Stimulated activated CD8-positive, alpha-beta memory T cell treated with anti-CD3 and anti-CD28 coated beads, Interleukin-7, amount 100 ng/mL, for 1 hour (primary cell): ENCODE measurements at places on chromosomes 7 and 10.

DNA sequence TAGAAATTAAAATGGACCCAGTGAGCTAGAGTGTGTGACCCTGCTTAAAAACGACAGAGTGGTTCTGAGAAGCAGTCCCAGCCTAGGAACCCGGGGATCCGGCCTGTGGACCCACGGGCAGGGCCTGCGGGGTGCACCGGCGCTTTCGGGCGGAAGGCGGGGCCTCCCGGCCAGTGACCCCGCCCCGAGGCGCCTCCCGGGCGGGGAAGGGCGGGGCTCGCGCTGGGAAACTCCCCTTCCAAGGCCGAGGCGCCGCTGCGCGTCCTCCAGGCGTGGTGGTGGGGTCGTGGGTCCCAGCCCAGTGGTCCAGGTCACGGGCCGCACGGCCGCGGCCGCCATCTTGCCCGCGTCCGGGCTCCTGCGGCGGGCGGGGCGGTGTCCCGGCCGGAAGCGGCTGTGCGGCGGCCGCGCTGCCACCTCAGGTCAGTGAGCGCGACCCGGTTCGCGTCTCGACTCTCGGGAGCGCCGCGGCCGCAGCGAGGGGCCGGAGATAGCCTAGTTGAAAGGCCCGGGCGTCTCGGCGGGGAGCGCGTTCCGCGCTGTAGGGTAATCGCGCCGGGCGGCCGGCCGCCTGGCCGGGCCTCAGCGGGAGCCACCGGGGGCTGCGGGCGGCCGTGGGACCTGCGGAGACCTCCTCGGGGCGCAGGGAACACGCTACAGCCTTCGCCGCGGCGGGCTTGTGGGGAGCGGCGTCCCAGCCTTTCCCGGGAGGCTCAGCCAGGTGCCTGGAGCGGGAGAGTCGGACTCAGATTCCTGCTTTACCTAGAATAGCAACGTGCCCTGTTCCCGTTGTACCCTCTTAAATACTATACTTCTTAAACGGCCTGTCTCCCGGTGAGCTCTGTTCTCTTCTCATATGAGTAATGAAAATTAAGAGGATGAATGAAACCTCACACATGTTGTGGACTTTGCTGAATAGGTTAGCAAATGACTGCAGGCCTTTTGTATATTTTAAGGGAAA lies at the start of gene MIOS:
Gene MIOS (plus strand): TSS at position 234 of the 961 bp plus-strand sequence. CDS start 5,592 bp downstream, outside the sequence.
- peak; percentile 70 for DNase-seq

DNA sequence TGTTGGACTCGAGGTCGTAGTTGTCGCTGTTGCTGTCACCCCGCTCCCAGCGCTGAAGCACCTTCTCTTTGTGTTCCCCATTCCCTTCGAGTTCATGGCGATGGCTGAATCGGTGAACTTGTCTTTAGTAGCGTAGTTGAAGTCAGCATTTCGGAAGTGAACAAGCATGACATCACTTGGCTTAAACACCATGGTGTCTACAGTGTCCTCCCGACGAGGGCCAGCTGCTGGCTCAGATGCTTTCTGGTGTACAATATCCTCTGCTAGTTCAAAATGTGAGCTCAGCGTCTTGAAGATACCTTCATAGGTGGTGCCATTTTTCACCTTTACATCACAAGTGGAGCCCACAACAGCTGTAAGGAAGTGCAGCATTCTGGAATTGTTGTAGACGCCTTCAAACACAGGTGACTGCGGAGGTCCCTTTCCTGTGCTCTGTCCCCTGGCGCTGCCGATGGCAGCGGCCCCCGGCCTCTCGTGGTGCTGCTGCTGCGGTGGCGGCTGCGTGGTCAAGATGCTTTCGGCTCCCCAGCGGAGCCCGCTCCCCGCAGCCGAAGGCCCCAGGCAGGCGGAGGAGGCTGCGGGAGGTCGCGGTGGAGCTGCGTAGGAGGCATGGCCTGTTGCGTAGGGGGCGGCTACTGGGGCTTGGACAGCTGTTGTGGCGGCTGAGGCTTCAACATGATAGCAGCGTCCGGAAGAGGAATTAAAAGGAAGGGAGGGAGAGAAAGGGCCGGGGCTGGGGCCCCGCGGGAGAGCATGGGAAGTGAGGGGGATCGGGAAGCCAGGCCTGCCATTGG lies 59.3 kb downstream of the ANKMY2 start:
- DNase-seq = no peak

DNA sequence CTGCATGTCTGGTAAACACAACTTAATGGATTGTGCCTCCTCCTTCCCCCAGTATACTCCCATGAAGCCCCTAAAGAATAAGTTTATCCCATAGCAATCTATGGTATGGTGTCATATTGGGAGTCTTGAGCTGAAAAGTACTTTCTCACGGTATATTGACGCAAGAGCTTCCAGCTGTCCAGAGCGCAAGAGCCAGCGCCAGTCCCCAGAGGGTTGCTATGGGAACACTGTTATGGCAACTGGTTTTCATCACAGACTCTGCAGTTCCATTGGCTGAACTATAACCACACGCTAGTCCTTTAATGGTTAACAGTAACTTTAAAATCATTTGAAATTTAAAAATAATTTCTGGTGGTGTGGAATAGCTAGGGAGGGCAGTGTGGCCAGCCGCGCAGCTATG lies 46.9 kb downstream of the PRPF18 start:
- DNase-seq = no peak

DNA sequence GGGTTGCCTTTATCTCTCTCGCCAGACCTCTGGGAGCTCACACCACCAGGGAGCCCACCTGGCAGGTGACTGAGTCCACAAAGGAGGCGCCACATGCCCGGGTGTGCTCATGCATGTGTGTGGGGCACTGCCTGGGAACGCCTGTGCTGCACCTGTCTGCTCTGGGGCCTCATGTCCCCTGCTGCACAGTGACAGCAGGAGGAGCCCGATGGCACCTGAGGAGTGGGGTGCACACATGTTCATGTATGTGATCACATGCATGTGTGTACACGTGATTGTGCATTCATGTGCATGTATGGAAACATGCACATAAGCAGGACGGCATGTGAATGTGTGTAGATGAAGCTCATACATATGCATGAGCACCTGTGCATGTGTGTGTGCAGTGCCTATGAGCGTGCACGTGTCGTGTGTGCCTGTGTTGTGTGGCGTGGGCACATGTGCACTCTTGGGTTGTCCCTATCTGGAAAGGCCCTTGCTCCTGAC lies 22.0 kb downstream of the YKT6 start:
- no peak for DNase-seq

- DNase-seq = no peak
These were observed 190.0 kb downstream of the PLXNA4 start for GRCh38 chr7:132386201-132386681.

- DNase-seq = no peak
These were observed 82.4 kb upstream of the TRIL start for GRCh38 chr7:29040579-29040925.

DNA sequence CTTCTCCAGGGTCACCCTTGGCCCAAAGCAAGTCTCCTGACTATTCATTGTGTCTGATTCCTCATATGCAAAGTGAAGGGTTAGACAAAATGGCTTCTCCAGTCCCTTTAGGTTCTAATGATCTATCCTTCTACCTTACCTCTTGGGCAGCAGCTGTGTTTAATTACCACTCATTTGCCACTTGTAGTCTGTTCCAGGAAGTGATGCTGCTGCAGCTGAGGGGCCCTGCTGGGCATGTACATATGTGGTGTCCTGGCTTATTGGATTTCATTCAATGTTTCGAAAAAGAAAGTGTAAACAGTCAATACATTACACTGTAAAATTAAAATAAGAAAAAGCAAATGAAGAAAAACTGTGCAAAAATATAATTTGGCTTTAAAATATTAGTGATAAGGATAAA lies 36.6 kb downstream of the SCIN start:
- DNase-seq = no peak

- DNase-seq = no peak
These were observed 38.2 kb upstream of the BET1 start for GRCh38 chr7:94042381-94042780.

GRCh38 chr10:59877191-59877671 lies 29.1 kb downstream of the CCDC6 start:
- no peak for DNase-seq

- no peak for DNase-seq
These were observed 345.3 kb upstream of the SEMA3C start for GRCh38 chr7:81264116-81264515.

- DNase-seq = no peak
These were observed 207.7 kb upstream of the AHR start for GRCh38 chr7:17090751-17091150.

DNA sequence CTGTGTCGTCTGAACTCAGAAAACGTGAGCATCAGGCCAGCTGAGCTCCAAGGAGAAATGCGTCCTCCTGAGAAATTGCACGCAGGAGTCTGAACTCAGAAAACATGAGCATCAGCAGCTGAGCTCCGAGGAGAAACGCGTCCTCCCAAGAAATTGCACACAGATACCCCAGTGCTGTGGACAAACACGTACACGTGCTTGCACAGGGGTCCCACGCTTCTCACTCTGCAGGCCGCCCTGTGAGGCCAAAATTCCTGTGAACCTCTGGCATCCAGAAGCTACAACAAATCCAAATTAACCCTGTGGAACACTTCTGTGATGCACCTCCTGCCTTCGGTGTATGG lies 133.8 kb downstream of the WDR37 start:
- DNase-seq = no peak

DNA sequence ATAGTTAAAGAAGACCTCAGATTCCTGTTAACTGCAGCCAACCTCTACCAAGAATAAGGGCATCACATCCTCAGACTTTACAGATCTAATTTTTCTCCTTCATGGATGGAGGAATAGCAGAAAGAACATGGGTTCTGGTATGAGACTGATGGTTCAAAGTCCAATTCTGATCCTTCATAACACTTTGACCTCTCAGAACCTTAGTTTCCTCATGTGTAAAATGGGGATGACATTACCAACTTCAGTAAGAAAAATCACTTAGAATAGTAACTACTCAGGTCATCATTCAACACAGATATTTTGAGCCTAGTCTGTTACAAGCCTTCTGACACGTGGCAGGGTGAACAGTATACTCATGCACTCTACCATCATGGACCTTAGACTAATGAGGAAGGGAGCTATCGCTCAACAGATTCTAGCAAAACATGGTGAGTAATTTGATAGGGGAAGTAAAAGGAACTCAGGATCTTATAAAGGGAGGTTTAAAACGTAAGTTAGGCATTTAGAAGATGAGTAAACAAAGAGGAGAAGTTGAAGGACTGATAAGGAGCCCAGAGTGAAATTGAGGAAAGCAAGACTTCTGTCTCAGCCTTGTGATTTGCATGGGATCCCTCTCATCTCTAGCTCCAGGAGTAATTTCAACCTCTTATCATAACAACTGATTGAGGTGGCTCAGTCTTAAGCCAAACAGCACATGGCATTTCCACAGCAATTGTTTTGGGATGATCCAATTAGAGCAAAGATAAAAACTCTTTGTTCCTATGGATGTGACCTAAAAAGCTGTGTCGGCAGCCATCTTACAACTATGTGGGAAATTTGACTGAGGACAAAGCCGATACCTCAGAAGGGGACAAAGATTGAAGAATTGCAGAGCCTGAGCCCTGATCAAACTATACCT lies 69.2 kb upstream of the TCF7L2 start:
- DNase-seq = no peak

GRCh38 chr10:119608316-119609155 lies 11.8 kb upstream of the TIAL1 start:
- no peak for DNase-seq

- DNase-seq = no peak
These were observed 397.6 kb upstream of the LRRN3 start for GRCh38 chr7:110693344-110693743.

DNA sequence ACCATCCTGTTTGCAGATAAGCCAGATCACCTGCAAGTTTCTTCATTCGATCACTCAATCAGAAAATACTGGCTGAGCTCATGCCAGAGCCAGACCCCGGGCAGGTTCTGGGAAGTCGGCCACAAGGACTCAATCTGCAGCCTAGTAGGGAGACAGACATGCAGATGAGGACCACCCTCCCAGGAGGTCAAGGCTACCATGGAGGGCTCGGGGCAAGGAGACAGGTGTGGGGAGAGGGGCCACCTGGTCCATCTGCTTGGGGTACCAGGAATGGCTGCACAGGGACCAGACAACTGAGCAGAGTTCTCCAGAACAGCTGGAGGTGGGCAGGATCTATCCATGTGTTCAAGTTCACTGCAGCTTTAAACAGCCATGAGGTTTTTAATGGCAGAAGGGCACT lies 16.8 kb upstream of the CPXM2 start:
- DNase-seq = no peak

- DNase-seq = no peak
These were observed 140.6 kb downstream of the KCNMA1 start for GRCh38 chr10:77496941-77497420.

DNA sequence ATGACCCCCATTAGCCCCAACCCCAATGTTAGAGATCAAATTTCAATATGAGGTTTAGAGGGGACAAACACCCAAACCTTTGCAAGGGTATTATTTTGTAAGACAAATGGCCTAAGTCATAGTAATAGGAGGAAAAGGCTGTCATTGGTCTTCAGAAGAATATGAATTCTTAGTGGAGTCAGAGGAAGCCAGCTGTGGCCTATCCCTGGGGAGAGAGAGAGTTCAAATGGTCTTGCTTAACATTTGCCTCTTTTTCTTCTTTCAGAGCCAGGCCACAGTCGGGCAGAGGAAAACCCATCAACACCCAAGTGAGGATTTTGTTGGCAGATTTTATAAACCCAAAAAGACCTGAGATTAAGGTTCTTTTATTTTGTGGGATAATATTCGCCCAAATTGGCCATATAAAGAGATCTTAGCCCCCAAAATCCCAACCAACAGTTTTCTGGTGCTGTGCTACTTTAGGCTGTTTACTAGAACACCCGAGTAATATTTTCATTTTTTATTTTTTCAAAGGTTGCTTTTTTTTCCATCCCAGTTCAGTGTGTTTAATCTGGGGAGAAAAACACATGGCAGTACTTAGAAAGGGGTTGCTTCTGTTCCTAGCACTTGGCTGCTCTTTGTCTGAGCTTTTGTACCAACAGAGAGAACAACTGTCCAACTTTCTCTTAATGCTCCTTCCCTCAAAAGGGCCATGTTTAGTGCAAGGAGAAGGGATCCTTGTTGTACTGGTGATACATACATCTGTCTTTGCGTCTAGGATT lies 26.8 kb upstream of the ARMC3 start:
- no peak for DNase-seq

- no peak for DNase-seq
These were observed 2.2 kb downstream of the MRPS17 start for GRCh38 chr7:55953707-55954475.

GRCh38 chr10:34606890-34607289 lies 208.2 kb downstream of the PARD3 start:
- no peak for DNase-seq

GRCh38 chr10:112938808-112939482 lies 11.1 kb upstream of the TCF7L2 start:
- DNase-seq = no peak

- no peak for DNase-seq
These were observed 20.2 kb upstream of the ICA1 start for GRCh38 chr7:8282162-8282561.

- DNase-seq = no peak
These were observed 87.3 kb upstream of the STEAP1B start for GRCh38 chr7:22587322-22587721.
